ENCODE measurements at places on chromosomes 2 and 18.

GRCh38 chr2:209113026-209113425 lies 310.8 kb upstream of the MAP2 start:
- DNase-seq = no peak

- DNase-seq = no peak
Observed at GRCh38 chr2:111128096-111128495, 7.4 kb downstream of the BCL2L11 start.

DNA sequence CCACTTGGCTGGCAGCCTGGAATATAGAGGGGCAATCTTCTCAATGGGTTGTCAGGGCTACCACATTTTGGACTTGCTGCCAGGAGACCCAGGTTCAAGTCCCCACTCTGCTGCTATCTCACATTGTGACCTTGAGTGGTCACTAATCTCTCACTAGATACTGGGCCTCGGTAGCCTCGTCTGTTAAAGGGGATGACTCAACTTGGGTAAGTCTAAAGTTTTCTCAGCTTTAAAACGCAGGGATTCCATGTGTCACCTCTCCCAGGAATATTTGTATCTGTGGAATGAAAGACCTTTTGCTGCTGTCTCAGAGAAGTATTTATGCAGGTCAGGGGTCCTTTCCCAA lies 86.3 kb downstream of the SEMA4F start:
- DNase-seq = no peak

DNA sequence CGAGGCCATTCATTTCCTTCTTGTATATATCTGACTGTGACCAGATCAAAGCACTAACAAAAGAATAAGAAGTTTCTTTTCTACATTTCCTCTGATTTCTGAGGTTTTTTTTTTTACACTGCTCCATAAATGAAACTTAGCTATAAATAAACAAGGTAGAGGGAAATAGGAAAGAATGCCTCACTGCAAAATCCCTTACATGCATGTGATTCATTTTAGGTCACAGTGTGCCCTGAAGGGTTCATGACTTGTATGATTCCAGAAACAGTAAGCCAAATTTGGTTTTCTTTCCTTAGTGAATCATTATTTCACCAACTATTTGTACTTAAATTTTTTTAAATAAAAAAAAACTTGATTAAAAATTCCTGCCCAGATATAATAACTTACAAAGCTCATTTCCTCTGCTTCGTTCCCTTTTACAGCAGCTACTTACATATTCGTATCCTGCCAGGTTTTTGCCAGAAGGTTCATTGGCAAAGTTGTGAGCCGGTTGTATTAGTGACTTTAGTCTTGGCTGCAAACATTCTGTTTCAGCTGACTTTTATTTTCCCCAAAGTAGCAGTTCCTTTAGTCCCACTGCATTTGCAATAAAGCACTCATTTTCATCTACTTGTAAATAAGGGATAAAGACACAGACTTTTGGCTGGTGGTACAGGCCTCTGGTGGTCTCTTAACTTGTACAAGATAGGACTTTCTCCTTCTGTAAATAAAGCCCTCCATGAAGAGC lies 58.6 kb downstream of the LRP2 start:
- DNase-seq = no peak

Measured in activated CD4-positive, alpha-beta T cell treated with anti-CD3 and anti-CD28 coated beads, Interleukin-2, amount 10 ng/mL, durations not matched to agents 24 days and 14 days (primary cell).